Stimulated activated CD8-positive, alpha-beta memory T cell treated with anti-CD3 and anti-CD28 coated beads, Interleukin-4, amount 100 ng/mL, for 1 hour (primary cell): ENCODE measurements at places on chromosomes 3 and 15.

GRCh38 chr3:7720649-7721297 is 780.9 kb upstream of the LMCD1 start:
- DNase-seq = no peak

- no peak for DNase-seq
Measured at GRCh38 chr15:42384597-42384996, 25.3 kb downstream of the CAPN3 start.

DNA sequence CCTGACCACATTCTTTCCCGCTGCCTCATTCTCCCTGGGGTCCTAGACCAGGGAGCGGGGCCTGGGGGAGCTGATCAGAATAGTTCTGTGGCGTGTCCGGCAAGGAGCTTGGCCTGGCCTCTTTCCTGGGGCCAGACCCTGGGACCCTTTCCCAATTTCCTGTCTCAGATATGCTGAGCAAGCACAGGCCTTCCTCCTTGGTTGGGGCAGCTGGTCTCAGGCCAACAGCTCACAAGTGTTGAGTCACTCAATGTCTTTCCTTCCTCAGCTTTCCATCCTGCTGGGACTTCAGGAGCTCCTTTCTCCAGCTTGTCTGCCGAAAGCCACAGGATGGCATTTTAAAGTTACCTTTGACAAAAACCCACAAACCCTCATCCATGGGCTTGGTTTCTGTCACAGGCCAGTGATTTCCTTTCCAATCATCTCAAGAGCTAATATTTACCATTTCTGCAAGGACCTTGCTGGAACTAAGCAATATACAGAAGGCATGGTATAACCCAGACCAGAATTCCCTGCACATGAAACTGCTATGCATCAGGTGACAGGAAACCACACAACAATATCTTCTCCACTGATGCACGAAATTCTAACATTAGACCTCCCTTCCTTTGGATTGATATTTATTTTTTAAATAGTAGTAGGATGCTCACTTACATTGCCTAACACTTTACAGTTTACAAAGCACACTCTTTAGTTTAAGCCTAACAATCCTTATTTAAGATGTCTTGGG is 19.5 kb upstream of the TIMP4 start:
- DNase-seq = no peak

DNA sequence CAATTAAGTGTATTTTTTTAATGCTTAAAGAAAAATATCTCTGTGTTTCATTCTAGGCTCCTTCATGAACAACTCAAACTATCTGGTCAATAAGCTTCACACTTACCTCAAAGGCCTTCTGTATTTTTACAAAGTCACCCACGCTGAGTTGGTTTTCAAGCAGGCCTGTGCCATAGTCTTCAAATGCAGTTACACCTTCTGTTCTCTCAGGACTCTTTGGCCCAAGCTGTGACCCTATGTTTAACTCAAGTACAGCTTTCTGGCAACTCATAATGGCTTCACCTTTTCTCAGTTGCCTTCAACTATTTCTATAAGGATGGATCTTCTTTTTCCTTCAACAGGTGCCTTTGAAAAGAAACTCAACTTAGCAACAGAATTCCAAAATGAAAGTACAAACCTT is 587 bp downstream of the WDR49 start:
- DNase-seq = no peak
